ENCODE measurements at places on chromosomes 7 and 10.

DNA sequence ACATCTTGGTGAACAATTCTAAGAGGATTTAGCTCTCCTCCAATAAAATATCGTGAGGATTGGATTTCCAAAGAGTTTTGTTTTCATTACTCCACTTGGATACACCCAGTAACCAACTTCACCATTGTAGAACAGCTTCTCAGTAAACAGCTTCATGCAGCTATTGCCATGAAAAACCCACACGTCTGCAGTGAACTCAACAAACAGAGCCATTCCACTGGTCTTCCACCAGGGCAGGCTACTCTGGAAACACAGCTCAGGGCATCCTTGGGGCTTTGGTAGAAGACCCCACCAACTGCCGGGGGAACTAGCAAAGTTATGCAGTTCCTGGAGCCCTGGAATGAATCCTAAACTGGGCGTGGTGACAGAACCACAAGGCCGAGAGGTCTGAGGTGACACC, 77.4 kb downstream of the CALN1 start:
- DNase-seq, result no peak

- DNase-seq, result no peak
Observed at GRCh38 chr7:98119256-98119918, 12.7 kb downstream of the LMTK2 start.

DNA sequence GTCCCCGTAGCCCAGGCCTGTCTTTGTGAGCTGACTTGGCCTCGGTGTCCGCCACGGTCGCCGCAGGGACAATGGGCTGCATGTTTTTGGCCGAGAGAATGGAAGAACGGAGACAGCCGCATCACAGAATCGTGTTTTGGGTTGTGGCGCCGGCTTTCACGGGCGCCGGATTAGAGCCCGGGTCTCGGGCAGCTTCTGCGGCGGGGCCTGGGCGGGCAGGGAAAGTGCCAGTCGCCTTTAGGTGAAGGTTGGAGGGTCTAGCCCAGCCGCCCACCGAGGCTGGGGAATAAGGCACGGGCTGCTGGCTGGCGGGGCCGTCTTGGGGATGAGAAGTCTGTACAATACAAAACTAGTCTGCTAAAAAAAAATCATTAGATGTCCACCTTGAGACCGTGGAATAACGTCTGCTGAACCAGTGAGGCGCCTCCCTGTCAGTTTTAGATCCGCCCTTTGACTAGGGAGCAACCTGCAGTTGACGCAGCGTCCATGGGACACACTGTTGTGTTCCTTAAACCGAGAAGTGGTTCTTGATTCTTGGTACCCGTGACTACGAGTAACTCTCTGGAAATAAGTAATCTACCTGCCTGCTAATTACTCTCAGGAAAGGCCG, 577 bp downstream of the DNAJB9 start:
- peak; percentile 10 for DNase-seq

DNA sequence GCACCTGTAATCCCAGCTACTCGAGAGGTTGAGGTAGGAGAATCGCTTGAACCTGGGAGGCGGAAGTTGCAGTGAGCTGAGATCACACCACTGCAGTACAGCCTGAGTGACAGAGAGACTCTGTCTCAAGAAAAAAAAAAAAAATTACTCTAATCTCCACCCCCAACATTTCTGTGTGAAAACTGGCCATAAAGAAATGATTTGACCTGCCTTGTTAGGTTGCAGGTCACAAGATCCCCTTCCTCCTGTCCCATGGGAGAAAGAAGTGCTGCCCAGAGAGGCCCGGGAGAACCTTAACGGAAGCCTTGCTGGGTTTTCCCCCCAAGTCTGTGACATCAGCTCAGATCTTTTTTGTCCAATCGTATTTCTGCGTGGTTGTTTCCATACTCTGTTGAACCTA, 8.7 kb upstream of the CALHM1 start:
- DNase-seq, result no peak

DNA sequence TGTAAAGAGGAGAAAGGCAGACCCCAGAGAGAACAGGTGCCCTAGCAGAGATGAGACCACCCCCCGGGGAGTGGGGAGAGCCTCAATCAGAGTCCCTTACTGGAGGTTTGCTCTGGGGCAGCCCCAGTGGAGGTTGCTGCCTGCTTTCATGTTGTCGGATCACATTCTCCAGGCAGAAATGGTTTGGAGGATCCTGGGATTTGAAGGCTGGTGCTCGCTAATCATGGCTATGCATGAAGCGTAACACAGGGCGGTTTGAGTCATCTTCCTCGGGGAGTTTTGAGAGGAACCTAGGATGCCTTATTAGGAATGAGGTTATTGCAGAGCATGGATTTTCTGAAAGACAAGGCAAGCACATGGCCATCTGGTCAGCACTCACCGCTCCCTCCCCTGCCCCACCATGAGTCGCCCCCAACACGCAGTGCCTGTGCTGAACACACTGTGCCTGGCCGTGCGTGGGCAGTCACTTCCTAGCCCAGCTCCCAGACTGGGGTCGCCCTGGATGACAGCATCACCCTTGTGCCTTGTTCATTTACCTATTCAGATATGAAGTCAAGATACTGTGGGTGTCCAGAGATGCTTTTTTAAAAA, 319.9 kb downstream of the DPP6 start:
- DNase-seq, result no peak

GRCh38 chr10:90302758-90303481, 554.9 kb downstream of the HTR7 start:
- DNase-seq, result no peak

DNA sequence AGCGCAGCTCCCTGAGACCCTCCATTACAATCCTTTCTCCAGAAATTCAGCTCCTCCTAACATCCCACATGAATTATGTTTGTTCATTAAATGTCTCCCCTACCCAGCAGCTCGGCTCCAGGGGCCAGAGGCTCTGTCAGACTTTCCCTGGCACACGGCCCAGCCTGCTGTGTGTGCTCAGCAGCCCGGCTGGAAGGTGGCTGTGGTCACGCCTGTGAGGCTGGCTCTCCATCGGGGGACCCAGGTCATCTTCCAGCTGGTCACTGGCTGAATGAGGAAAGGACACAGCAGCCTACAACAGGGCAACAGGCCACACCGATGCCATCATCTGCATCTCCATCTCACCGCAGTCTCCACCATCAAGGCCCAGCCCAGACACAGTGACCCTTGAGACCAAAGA, 219.8 kb downstream of the MAD1L1 start:
- no peak for DNase-seq

- DNase-seq, result no peak
Observed at GRCh38 chr10:79084972-79085597, 16.3 kb downstream of the ZMIZ1 start.

- no peak for DNase-seq
Observed at GRCh38 chr7:48381571-48381970, 210.3 kb downstream of the ABCA13 start.

GRCh38 chr10:64444564-64444963, 923.4 kb downstream of the REEP3 start:
- no peak for DNase-seq

DNA sequence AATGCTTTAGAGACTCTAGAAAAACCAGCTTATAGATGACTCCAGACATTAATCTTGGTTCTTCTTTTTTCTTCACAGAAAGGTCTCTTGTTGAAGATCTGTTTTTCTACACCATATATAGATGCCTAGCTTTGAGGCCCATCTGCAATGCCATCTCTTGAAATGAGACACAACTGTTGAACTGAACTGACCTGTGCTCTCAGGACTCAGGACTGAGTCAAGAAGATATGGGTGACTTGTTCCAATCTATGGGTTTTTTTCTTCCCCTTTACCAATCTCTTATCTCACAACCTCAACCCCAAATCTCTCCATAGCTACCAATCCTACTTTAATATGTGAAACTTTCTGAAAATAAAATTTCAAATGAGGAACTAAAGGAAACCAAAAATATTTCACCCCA, 194.7 kb downstream of the SNX13 start:
- no peak for DNase-seq

GRCh38 chr7:142338633-142339501, 81.0 kb upstream of the PRSS58 start:
- no peak for DNase-seq

- DNase-seq, result no peak
Observed at GRCh38 chr7:114312649-114313048, 102.0 kb upstream of the FOXP2 start.

GRCh38 chr7:29976266-29976665, 13.3 kb downstream of the SCRN1 start:
- no peak for DNase-seq

DNA sequence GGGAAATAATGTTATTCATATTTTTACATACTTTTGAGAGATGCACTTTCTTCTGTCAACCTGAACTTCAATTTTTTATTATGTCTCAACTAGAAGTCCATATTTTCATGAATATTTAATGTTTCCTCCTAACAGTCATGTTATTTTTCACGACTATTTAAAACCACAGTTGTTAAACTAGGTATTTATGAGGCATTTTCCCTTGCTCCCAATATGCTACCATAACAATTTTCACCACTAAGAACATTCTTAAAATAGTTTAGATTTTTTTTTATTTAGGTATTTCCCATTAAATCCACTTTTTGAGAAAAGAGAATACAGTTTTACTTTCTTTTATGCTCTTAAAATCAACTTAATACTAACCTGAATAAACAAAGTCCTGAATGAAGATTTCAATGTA, 89.4 kb downstream of the JAZF1 start:
- DNase-seq, result no peak

- DNase-seq, result no peak
Observed at GRCh38 chr7:55060636-55061022, 41.8 kb downstream of the EGFR start.

DNA sequence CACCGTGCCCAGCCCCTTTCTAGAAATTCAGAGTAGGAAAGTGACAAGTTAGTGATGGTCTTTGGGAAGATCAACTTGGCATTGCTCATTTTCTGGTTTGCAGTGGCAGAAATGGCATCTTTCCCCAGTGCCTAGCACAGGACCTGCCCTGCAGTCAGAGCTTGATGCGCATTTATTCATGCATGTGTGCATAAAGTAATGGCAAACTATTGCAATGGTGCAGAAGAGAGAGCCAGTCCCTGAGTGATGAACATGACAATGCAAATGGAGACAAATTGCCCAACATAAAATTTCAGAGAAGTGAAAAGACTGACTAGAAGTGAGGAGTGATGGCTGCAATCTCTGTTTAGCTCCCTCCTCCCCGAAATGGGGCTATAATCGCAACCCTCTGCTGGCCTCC, 268.2 kb downstream of the CCSER2 start:
- DNase-seq, result no peak

- DNase-seq, result no peak
Observed at GRCh38 chr10:125629758-125630376, 53.1 kb downstream of the TEX36 start.

GRCh38 chr10:103479135-103479534, at the start of gene CALHM3:
Gene CALHM3, minus strand, starts transcription at chr10:103479240. Its CDS starts 208 bp downstream, at chr10:103479032.
- no peak for DNase-seq

DNA sequence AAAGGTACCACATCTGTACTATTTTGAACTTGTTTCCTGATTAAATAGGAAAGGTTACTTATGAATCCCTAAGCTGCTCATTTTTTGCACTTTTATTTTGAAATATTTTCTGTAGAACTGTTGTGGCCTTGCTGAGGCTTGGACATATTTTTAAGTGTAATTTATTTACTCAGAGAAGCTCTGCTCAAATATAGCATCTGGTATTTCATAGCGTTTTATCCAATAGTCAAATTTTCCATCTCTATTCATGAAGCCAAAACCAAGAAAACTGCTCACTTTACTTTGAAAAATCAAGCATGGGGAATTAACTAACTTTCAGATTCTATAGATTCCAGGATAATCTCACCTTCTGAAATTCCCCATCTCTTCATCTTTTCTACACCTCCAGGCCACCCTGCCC, 6.6 kb upstream of the FAM3C start:
- DNase-seq, result no peak

DNA sequence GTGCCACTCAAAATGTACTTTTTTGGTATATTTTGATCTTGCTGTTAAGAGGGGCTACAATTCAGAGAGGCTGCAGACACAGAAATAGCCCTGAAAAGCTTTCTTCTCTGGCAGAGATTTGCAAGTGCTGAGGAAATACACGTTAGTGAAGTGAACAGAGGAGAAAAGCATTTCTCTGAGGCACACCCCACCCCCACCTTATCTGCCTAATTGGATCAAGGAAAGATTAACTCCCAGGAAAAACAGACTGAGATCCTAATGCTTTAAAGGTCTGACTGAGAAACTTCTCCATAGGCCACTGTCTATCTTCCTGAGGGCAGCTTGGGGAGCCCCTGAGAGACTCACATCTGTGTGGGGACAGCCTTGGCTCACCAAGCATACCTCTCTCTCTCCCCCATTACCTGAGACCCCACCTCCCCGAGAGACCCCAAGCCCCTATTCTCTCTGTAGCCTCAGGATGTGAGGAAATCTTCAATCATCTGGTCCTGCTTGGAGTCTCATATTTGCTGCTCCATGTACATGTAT, 14.8 kb upstream of the AKR1C3 start:
- DNase-seq, result no peak

DNA sequence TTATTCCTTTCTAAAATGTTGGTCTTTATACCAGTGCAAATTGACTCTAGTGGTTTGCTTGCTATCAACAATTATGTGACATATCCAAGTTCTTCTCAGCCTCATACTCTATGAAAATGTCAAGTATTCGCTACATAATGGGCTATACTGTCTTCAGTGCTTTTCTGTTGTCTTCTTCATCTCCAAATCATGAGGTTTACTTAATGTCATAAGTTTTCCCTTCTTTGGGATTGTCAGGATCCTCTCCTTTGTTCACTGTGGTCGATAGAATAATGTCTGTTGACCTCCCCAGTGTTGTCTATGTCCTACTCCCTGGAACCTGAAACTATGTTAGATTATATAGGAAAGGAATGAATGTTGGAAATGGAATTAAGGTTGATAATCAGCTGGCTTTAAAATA, 16.4 kb upstream of the RALA start:
- no peak for DNase-seq

DNA sequence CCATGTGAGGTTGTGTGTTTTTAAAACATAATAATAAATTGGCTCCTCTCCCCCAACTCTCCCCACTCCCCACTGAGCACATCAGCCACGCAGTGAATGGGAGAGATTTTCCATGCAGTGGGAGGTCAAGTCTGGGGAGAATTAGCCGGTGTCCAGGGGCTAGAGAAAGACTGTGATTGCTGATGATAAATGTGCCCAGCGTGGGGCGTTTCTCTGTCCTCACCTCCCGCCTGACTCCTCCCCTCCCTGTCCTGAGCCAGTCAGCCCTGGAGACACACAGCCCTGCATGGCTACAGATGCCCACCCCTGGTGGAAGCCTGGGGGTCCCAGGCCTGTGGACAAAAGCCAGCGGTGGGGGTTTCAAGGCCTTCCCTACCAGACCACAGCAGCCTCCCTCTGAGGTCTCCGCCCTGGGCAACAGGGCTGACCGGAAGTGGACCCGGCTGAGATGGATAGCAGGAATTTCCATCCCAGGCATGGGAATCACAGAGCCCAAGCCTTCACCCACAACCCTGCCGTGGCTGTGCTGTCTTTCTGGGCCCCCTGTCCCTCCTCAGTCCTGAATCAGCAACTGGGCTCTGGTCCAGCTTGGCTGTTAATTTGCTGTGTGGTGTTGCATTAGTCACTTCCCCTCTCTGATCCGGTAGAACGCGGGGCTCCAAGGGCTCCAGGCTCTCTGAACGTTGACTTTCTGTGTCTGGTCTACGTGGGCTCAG, 46.8 kb upstream of the SLC29A3 start:
- DNase-seq, result no peak

- no peak for DNase-seq
Observed at GRCh38 chr10:28496481-28496961, 36.4 kb upstream of the WAC start.
